Stimulated activated CD4-positive, alpha-beta T cell treated with anti-CD3 and anti-CD28 coated beads, TNF-alpha, amount 100 ng/mL, for 48 hours (primary cell): ENCODE measurements at places on chromosomes 5 and 9.

GRCh38 chr9:34796924-34797323, 87.0 kb upstream of the CCL21 start:
- no peak for DNase-seq

DNA sequence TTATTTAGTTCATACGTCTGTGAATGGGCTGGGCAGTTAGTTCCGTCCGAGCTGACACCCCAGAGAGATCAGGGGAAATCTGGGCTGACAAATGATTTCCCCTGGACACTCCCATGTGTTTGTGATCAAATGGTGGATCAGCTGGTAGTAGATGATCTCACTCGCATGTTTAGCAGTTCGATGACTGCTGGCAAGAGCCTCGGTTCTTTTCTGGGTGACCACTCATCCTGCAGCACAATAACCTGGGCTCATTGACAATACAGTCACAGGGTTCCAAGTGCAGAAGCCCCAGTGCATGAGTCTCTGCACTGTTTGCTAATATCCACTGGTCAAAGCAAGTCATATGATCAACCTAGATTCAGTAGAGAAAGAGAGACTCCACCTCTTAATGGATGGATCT, 155.9 kb downstream of the NR2F1-AS1 start:
- DNase-seq = no peak

DNA sequence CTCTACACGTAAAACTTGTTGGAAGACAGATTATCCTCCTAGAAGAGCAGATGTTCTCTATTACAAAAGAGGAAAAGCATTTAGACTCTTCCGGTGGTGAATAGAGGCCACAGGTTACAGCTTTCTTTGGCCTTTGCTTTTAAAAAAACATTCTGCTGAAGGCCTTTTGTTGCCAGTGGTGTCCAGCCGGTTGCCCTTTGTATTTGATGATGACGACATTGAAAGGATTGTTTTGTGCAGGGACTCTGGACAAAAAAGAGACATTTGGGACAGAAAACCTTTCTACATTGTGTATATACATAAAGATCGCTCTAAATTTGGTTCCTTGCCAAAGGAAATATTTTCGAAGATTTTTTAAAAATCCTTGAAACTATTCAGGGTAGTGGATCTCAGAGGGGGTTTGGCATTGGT, 180.3 kb downstream of the C9orf152 start:
- no peak for DNase-seq

GRCh38 chr9:100473276-100474081, 530 bp downstream of the TMEFF1 start:
- no peak for DNase-seq

- no peak for DNase-seq
Observed at GRCh38 chr9:4077499-4078102, 222.3 kb downstream of the GLIS3 start.

- no peak for DNase-seq
Observed at GRCh38 chr5:1466631-1467265, 21.5 kb upstream of the SLC6A3 start.

- no peak for DNase-seq
Observed at GRCh38 chr5:72438141-72438540, 69.1 kb downstream of the ZNF366 start.

- DNase-seq = no peak
Observed at GRCh38 chr5:170380361-170380951, 8.7 kb downstream of the KCNMB1 start.

GRCh38 chr5:110899566-110900412, 161.0 kb downstream of the SLC25A46 start:
- no peak for DNase-seq

GRCh38 chr9:115142517-115143270, 24.7 kb upstream of the TNC start:
- no peak for DNase-seq

DNA sequence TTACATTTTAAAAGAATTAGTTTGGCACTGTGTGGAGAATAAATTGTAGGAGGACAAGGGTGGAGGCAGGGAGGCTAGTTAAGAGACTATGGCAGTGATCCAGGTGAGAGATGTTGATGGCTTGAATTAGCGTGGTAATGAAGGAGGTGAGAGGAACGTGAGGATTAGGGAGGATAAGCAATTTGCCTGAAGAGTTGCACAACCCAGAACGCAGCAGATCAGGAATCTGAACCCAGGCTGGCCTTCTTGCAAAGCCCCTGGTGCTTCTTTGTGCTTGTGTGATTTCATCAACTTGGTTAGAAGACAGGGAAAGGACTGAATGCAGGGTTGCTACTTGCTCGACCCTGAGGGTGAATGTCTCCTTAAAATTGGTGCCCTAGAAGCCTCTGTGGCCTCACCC, 6.9 kb upstream of the SCAMP1 start:
- DNase-seq = no peak

DNA sequence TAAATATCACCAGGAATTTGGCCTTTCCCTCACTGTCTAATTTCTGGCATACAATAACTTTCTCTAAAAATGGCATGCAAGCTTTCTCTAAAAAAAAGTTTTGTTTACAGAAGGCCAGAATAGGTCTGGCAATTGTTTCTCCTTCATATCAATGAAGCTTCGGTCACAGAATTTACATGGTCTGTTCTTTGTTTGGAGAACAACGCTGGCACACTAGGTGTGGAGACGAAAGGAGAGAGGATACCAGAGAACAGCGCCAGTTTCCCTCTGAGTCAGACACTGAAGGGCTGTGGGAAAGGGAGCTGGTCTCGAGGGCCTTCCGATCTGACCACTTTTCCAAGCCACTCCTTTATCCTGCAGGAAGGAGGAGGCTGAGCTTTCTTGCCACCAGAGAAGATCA, 60.1 kb upstream of the ITGA1 start:
- no peak for DNase-seq

DNA sequence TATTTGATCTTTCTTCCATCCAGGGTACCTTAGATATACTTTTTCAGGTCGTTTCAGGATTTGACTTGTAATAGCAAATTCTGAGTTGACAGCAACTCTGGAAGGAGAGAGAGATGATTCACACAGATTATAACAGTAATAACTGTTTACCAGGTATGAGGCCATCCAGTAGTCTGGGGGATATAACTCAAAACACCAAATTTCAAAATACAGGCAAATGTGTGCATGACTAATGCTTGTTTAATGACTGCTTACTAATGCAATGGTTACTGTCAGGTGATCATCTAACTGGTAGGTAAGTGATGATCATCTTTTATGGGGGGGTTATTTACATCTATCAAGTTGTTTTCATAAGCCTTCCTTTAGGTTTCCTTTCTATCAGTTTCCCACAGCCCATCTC, 412.3 kb downstream of the MAT2B start:
- no peak for DNase-seq

- no peak for DNase-seq
Observed at GRCh38 chr5:112124788-112125187, 294.3 kb downstream of the EPB41L4A start.

- no peak for DNase-seq
Observed at GRCh38 chr5:56251918-56252553, 18.9 kb upstream of the ANKRD55 start.

GRCh38 chr5:39411061-39411460, 13.7 kb downstream of the DAB2 start:
- no peak for DNase-seq

DNA sequence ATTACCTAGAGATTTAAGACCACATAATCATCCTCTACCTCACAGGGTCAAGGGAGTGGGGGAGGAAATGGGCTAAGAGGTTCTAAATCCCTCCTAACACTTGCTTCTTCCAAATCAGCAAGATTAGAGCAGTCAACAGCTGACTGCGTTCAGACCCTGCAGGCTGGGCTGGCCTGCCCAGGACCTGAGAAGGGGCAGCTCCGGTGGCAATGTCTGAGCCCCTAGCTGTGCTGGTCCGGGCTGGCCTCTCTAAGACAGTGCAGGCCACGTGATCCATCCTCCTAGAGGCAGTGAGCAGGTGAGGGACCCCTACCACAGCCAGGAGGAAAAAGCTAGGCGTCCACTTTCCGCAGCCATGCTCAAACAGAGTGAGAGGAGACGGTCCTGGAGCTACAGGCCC, at the start of gene KCNV2:
KCNV2 (plus strand) TSS at position 126 of the 400 bp plus-strand sequence; CDS start at position 356, 230 bp downstream.
- no peak for DNase-seq

GRCh38 chr9:104260004-104260403, 165.9 kb downstream of the SMC2 start:
- DNase-seq = no peak

GRCh38 chr9:121529237-121529987, 29.8 kb upstream of the GGTA1 start:
- no peak for DNase-seq

GRCh38 chr9:83012922-83013838, 49.8 kb downstream of the RASEF start:
- no peak for DNase-seq

GRCh38 chr5:106601620-106602019, 1069.1 kb downstream of the EFNA5 start:
- no peak for DNase-seq

DNA sequence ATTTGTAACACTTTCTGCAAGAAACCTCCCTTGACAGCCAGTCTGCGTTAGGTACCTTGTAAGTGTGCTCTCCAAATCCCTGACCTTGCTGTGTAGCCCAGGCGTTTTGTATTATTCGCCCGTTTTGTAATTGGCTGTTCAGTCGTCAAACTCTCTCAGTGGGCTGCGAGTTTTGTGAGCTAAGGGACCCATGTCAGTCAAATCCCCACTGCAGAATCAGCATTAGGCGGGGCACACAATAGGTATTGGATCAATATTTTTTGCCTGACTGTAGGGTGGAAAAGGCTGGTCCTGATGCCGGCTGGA, 665 bp downstream of the DNAJC18 start:
- DNase-seq = no peak

- no peak for DNase-seq
Observed at GRCh38 chr5:95728494-95729114, 2.5 kb upstream of the RHOBTB3 start.
